ENCODE measurements at places on chromosomes 1 and 21. TPM values are rescaled to one million over a fixed set of nuclear protein-coding genes. Genes with fewer than 3 reads are reported as not detected.

The AUNIP gene
- total RNA-seq, result 0.58 TPM

The ID3 gene
- 57.5 TPM for total RNA-seq

The MMEL1 gene
- not detected for total RNA-seq

The DBT gene
- total RNA-seq, result 5.7 TPM

The LCE1F gene
- total RNA-seq, result not detected

The TDRD5 gene
- not detected for total RNA-seq

The KCND3 gene
- 0.85 TPM for total RNA-seq

The OR10Z1 gene
- not detected for total RNA-seq

The EFNA1 gene
- 10.2 TPM for total RNA-seq

The NTMT2 gene
- total RNA-seq, result not detected

The PTAFR gene
- total RNA-seq, result 0.23 TPM

The RASSF5 gene
- total RNA-seq, result 0.94 TPM

The IL12RB2 gene
- not detected for total RNA-seq

The CHRM3 gene
- 0.09 TPM for total RNA-seq

The GBP6 gene
- total RNA-seq, result not detected

The C8B gene
- total RNA-seq, result not detected

The OPRD1 gene
- not detected for total RNA-seq

The CFAP107 gene
- not detected for total RNA-seq

The ADAM30 gene
- total RNA-seq, result not detected

The RFX5 gene
- 15.2 TPM for total RNA-seq
